ENCODE measurements at places on chromosomes 4 and X. TPM values are rescaled to one million over a fixed set of nuclear protein-coding genes. Genes with fewer than 3 reads are reported as not detected.

Gene SMARCA5
- polyA plus RNA-seq = 51.0 TPM

Gene TMEM33
- polyA plus RNA-seq = 17.5 TPM

Gene PRSS12
- polyA plus RNA-seq = 6.5 TPM

Gene NOP14
- polyA plus RNA-seq = 24.2 TPM

Gene TRIM60
- not detected for polyA plus RNA-seq

Gene CT47A7
- polyA plus RNA-seq = not detected

Gene XG
- 1.9 TPM for polyA plus RNA-seq

Gene H2AZ1
- polyA plus RNA-seq = 202 TPM

Gene STPG2
- not detected for polyA plus RNA-seq

GRCh38 chr4:82461710-82462109 lies 31.3 kb downstream of the ENOPH1 start:
- H3K27ac ChIP-seq = no peak overlapping the region
- peaks cover 35% of the 10 kb centered on the region for H3K36me3 ChIP-seq
- DNase-seq = no peak
- no peaks in the 10 kb centered on the region for H3K27me3 ChIP-seq
- H3K4me3 ChIP-seq = no peak overlapping the region

DNA sequence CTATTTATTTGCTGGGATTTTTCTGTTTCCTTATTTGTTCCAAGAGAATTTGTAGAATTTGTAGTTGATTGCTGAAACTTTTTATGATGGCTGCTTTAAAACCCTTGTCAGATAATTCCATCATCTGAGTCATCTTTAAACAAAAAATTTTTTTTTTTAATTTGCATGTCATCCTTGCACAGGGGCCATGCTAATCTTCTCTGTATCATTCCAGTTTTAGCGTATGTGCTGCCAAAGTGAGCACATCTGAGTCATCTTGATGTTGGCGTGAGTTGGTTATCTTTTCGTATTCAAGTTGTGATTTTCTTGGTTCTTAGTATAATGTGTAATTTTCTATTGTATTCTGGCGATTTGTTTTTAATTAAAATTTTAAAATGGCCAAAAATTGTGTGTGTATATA lies 18.7 kb upstream of the ZNF157 start:
- H3K27ac ChIP-seq = no peak overlapping the region
- no peak for DNase-seq
- no peaks in the 10 kb centered on the region for H3K36me3 ChIP-seq
- H3K4me1 ChIP-seq = no peaks in the 10 kb centered on the region
- peaks cover 7% of the 10 kb centered on the region for H3K27me3 ChIP-seq
- H3K4me3 ChIP-seq = no peak overlapping the region

DNA sequence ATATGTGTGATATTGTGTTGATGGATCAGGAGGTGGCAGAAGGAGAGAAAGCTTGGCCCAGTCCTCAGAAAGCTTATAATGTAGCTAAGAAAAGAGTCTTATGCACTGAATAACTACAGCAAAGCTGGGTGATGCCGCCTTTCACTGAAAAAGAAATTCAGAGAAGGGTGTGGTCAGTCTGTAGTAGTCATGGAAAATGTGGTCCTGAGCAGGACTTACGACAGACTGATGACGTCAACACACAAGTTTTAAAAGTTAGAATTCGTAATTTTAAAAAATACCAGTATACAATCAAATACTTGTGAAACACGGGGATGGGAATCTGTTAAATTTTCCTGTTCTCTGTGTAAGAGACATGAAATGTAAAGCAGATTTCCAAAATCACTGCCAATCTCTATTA lies 87.0 kb upstream of the RAPGEF2 start:
- DNase-seq = peak; percentile 33
- H3K27me3 ChIP-seq = no peaks in the 10 kb centered on the region
- peaks cover 3% of the 10 kb centered on the region for H3K4me1 ChIP-seq
- no peak overlapping the region for H3K27ac ChIP-seq

- H3K4me1 ChIP-seq = no peaks in the 10 kb centered on the region
- H3K27me3 ChIP-seq = peaks cover 16% of the 10 kb centered on the region
- H3K27ac ChIP-seq = no peak overlapping the region
- no peak for DNase-seq
- no peaks in the 10 kb centered on the region for H3K36me3 ChIP-seq
These were observed 78.9 kb downstream of the MBNL3 start for GRCh38 chrX:132409780-132410556.

- peaks cover 45% of the 10 kb centered on the region for H3K36me3 ChIP-seq
- H3K4me1 ChIP-seq = no peaks in the 10 kb centered on the region
- peak; percentile 9 for DNase-seq
- no peak overlapping the region for H3K4me3 ChIP-seq
These were observed 12.4 kb downstream of the PPID start for GRCh38 chr4:158710814-158711213.

DNA sequence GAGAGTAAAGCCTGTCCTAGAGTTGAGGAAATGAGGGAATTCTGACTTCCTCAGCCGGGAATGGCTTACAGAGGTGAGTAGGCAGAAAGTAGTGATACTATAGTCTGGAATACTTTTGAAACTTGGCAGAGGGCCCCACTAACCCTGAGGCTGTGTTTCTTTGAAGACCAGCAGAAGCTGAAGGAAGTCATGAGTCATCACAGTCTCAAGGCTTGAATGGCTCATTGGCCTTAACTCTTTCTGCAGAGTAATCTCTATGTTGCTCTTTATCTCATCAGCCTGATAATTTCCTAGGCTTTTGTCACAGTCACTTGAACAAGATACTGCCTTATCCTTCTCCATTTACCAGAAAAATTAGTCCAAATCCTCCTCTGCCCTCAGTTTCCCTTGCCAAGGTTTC lies 80.8 kb downstream of the ANKRD50 start:
- H3K36me3 ChIP-seq = no peaks in the 10 kb centered on the region
- no peak overlapping the region for H3K4me3 ChIP-seq
- no peaks in the 10 kb centered on the region for H3K27me3 ChIP-seq
- no peaks in the 10 kb centered on the region for H3K4me1 ChIP-seq

- H3K27ac ChIP-seq = no peak overlapping the region
- no peaks in the 10 kb centered on the region for H3K27me3 ChIP-seq
- no peak for DNase-seq
- H3K36me3 ChIP-seq = peaks cover 4% of the 10 kb centered on the region
- H3K4me1 ChIP-seq = no peaks in the 10 kb centered on the region
These were observed 60.6 kb downstream of the SMARCA1 start for GRCh38 chrX:129462707-129463106.

DNA sequence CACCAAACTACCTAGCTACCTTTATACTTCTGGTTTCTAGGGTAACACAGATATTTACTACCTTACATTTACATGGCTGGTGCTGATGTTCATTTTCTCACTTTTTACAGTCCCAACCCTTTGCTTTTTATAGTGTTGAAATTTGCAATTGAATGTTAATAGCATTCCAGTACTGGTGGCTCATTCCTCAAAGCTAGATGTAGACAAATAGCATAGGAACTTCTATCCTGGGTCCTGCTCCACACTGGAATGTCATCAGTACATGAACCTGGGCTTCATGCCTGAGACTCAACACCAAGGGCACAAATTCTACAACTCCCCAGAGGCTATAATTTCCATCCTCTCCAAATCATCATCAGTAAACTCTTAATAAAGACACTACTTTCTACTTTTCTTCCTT lies 10.3 kb upstream of the TRMT2B start:
- no peak overlapping the region for H3K27ac ChIP-seq
- no peak for DNase-seq
- H3K4me1 ChIP-seq = no peaks in the 10 kb centered on the region
- peaks cover 8% of the 10 kb centered on the region for H3K27me3 ChIP-seq
- no peaks in the 10 kb centered on the region for H3K36me3 ChIP-seq

DNA sequence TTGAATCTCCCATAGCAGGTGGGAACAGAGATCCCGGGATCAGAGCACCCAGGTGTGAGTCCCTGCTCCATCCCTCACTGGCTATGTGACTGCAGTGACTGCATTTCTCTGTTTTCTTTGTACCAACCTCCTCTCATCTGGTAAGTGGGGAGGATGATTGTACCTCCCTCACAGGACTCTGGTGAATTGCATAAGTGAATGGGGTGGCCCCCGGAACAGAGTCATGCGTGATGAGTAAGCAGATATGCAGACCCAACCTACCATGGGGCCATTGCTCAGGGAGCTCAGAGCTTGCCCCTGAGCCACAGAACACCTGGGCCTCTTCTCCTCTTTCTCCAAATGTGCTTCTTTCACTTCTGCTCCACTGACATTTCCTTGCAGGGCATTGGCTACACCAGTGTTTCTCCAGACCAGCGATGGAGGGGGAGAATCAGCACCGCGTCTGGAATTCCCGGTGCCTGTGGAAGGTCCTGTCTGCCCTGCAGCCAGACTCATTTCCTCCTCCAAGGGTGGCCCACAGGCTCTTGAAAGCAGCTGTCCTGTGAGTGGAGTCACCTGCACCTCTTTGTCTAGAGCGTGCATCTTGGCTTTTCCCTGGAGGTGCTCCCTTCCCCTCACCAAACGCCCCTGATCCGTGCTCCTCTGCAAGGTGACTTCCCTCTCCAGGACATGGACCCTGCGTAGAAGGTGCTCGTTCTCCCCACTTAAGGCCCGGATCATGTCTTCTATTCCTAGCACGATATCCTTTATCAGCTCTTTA lies 30.0 kb downstream of the C4orf50 start:
- peaks cover 4% of the 10 kb centered on the region for H3K27me3 ChIP-seq
- H3K4me1 ChIP-seq = no peaks in the 10 kb centered on the region
- DNase-seq = no peak
- no peaks in the 10 kb centered on the region for H3K36me3 ChIP-seq

DNA sequence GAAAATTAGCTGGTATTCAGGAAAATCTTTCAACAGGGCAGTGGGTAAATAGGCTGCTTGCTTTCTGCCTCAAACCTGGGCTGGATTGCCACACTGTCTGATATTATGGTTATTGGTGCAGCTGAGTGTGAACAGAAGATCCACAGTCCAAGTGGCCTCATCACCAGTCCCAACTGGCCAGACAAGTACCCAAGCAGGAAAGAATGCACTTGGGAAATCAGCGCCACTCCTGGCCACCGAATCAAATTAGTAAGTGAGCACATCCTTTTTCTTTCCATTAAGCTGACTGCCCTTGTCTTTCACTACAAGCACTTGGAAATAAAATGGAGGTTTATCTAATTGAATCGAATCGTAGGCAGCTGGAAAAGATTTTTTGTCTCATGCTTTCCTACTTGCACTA lies 204.7 kb downstream of the TLL1 start:
- DNase-seq = no peak
- H3K27me3 ChIP-seq = no peaks in the 10 kb centered on the region
- no peak overlapping the region for H3K27ac ChIP-seq
- H3K4me1 ChIP-seq = no peaks in the 10 kb centered on the region

DNA sequence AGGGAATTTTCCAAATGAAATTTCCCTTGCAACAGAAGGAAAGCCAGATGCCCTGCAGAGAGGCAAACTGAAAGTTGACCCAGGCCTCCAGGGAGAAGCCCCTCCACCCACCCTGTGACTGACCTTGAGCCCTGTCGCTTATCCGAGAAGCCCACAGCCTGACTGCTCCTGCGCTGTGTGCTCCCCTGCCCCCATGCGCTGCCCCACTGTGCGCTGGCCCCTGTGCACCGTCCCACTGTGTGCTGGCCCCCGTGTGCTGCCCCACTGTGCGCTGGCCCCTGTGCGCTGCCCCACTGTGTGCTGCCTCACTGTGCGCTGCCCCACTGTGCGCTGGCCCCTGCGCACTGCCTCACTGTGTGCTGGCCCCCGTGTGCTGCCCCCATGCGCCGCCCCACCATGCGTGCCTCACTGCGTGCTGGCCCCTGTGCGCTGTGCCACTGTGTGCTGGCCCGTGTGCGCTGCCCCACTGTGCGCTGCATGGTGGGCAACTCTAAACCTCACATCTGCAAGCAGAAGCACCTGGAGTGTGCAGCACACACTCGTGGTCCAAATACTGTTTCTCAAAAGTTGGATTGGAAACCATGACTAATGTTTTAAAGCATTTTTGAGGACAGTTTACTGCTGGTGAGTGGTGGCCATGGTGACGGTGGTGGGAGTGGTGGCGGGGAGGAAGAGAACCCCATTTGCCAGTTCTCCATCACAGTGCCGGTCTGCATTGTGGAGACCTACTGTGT lies 8.3 kb upstream of the GRPEL1 start:
- H3K27ac ChIP-seq = no peak overlapping the region
- H3K4me1 ChIP-seq = peaks cover 27% of the 10 kb centered on the region
- H3K36me3 ChIP-seq = no peaks in the 10 kb centered on the region
- no peak for DNase-seq

GRCh38 chr4:104941661-104942062 lies 205.0 kb upstream of the TET2 start:
- H3K27ac ChIP-seq = no peak overlapping the region
- no peak overlapping the region for H3K4me3 ChIP-seq

DNA sequence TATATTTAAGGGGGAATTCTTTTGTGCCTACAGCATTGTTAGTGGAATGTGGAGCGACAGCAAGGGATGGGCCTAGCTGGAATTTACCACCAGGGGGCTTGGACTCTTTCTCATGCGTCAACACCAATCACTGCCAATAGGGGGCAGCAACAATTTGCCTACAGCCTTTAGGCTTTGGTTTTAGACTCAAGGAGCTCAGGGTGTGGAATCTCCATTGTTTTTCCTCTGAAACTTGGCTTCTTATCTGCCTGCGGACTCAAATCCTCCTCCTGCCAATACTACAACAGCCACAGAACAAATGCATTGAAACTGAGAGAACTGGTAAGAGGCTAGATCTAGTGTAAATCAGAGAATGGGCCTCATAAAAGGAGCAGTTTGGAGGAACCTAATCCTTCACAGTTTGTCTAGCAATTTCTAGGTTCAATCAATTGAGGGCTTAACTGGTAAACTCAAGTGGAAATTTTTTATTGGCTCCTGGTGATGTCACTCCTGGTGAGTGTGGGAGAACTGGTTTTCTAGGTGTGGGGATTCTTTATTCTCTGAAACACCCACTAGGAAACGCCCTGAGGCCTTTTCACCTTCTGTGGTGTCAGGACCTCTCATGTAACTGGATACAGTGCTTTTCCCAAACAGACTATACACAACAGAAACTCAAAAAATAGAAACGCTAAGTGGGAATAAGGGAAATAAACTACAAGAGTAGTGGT lies 27.9 kb upstream of the TMSB4X start:
- peaks cover 20% of the 10 kb centered on the region for H3K4me1 ChIP-seq
- peak; percentile 84 for DNase-seq
- peak overlapping the region; percentile 65 for H3K27ac ChIP-seq

- H3K4me1 ChIP-seq = no peaks in the 10 kb centered on the region
- DNase-seq = no peak
- no peak overlapping the region for H3K27ac ChIP-seq
- H3K36me3 ChIP-seq = no peaks in the 10 kb centered on the region
- H3K27me3 ChIP-seq = no peaks in the 10 kb centered on the region
These were observed 12.4 kb upstream of the ADH7 start for GRCh38 chr4:99447513-99447912.

GRCh38 chr4:159677521-159677920 lies 574.6 kb downstream of the RAPGEF2 start:
- H3K4me1 ChIP-seq = no peaks in the 10 kb centered on the region
- H3K4me3 ChIP-seq = no peak overlapping the region
- no peak overlapping the region for H3K27ac ChIP-seq
- no peaks in the 10 kb centered on the region for H3K27me3 ChIP-seq

DNA sequence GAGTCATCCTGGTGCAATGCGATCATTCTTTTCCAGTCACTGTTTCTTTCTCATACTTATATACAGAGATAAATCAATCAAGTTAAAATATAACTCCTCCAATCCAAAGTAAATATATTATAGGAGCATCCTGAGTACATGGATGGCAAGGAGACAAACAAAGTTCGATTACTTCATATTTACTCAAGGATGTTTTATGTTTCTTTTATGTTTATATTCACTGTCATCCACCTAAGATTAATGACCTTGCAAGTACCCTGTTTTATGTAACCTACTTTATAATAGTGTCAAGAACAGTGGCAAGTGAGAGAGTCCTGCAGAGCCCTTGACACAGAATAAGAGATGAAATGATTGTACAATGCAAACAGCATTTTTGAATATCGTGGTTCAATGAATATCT lies at the start of gene UGT2B11:
TSS of gene UGT2B11 (minus strand) at position 33 of the 400 bp plus-strand sequence. CDS start at position 7, 26 bp downstream.
- H3K4me3 ChIP-seq = no peak within 1 kb of the TSS
- H3K4me1 ChIP-seq = no peaks in the 10 kb centered on the region
- H3K27ac ChIP-seq = no peak within 1 kb of the TSS
- no peaks in the 10 kb centered on the region for H3K36me3 ChIP-seq

Measured in muscle of leg (tissue), 16 donors.